ENCODE measurements at places on chromosomes 7 and 10.

DNA sequence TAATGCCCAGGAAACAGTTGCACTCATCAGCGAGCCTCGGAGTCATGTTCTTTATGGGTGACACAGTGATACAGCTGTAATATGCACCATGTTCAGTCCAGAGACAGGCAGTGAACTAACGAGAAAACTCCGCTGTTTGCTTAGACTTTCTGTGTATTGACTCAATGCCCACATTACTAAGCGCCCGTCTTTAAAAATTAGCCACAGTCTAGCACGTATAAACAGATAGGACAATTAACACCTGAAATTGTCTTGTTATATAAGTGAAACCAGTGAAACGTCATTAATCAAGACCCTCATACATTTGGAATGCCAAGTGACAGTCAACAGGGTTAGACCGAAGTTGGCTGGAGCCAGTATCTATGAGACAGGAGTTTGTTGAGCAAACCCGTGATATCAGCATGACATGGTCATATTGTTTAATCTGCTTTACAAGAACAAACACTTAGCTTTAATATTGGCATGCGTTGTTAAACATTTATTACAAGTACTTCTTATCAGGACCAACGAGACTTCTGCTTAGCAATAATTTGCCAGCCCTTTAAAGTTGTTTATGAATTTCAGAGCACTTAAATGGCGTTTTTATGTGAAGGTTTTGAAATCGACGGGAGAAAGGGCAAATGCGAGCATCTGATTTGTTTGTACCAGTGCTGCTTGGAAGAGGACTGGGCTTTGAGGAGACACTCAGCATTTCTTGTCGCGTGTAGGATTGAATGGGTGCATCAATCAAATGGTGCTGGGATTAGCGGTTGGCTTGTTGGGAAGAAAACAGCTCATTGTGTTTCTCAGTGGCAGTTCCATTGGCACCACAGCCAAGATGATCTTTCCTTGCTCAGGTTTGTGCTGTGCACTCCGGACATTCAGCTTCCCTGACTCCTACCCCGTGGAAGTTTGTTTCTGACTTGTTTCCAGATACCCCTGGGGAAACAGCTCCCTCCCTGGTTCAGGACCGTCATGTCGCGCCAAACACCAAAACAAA is 56.3 kb downstream of the CAMK1D start:
- DNase-seq, result no peak

GRCh38 chr7:107754642-107755041 is 10.7 kb downstream of the CBLL1 start:
- no peak for DNase-seq

DNA sequence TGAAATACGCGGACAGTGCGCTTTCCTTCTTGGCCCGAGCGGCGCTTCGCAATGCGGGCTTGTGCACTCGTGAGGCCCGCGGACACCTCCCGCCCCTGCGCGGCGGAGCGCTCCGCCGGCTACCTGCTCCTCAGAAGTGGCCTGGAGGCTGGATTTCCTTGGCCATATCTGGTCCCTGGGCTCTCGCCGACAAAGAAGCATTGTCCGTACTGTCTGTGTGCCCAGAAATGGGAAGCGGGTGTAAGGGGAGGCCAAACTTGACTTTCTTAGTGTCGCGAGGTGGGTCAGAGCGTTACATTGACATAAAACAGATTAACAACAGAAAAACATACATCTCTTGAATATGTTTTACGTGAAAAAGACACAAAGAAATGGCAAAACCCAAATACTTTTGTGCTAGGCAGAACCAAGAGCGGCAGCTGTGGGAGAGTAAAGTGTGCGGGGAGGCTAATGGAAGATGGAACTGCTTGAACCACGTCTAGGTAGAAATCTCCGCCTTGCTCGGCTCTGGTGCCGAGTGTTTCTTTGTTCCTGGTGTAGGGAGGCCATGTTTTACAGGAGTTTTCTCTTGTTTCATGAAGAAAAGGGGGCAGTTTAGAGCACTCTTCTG is 1.4 kb downstream of the LANCL2 start:
- DNase-seq, result no peak

DNA sequence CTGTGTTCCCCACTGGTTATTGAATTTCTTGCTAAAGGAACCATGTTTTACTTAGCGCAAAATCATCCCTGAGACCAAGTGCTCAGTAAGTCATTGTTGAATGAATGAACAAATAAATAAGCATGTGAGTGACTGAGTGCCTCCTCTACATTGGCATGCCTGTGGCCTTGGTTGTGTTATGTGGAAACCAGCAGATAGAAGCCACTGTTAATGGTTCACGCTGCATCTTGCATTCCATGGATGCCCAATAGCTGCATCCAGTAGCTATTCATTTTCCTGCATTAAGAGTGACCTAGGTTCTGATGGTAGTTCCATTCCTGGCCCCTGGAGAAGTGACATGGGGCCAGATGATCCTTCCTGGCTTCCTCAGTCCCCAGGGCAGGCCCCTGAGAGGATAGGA is 113.3 kb upstream of the BMPER start:
- no peak for DNase-seq

DNA sequence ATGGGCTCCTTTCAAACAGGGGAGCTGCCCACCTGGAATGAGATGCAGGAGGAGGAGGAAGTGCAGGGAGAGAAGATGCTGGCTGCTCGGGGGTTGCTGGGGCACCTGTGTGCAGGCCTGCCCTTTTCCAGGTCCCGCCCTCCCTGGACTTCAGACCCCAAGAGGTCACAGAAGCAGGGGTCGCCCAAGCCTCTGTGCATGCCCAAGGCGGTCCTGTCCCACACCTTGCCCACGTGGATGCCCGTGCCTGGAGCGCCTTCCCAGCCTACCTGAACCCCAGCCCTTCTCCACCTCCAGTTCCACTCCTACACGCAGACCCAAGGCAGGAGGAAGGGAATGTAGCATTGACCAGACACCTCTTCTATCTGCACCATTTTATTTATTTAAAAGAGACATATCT is 71.3 kb downstream of the SH3PXD2A start:
- DNase-seq, result no peak

GRCh38 chr10:101773923-101774588 is 1.9 kb downstream of the FGF8 start:
- DNase-seq, result no peak
